ENCODE measurements at places on chromosomes 4 and X.

DNA sequence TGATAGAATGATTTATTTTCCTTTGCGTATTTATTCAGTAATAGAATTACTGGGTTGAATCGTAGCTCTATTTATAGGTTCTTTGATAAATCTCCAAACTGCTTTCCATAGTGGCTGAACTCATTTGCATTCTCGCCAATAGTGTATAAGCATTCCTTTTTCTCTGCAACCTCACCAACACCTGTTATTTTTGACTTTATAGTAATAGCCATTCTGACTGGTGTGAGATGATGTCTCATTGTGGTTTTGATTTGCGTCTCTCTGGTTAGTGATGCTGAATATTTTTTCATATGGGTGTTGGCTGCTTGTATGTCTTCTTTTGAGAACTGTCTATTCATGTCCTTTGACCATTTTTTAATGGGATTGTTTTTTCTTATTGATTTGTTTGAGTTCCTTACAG, 160.7 kb downstream of the MID1IP1 start:
- no peak for DNase-seq

GRCh38 chr4:1637580-1638271, 46.4 kb downstream of the FAM53A start:
- no peak for DNase-seq

GRCh38 chr4:107500551-107500950, 219.5 kb downstream of the PAPSS1 start:
- DNase-seq = no peak

DNA sequence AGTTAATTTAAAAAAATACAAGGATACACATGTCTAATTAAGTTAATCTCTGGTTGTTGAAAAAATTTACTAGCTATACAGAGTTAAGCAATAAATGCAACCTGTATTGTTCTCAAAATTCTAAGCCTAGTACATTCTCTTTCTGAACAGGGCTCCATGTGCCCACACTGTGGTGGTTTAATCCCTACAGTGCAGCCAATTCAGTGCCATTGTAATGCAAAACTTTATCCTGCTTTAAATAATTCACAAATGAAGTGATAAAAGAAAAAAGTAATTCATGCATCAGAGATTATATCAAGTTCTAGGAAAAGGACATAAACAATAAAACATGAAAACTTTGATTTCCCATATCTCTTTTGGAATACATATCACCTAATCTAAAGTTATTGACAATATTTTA, 1089.2 kb downstream of the C4orf33 start:
- DNase-seq = no peak

DNA sequence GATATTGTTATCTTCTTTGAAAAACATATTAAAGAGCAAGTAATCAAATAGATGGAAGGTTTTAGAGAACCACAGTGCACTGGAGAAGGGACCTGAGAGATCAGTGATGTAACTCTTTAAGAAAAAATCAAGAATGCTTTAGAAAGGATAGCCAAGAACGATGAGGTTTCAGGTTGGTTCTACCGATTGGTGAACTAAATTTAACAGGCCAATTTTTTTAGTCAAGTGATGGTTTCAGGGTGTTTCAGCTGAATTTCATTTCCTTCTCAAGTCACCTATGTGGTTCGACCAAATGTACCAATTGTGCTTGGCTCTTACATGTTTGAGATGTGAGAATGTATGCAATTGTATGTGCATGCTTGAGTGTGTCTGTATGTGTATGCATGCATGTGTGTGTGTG, 26.5 kb downstream of the HS3ST1 start:
- no peak for DNase-seq

DNA sequence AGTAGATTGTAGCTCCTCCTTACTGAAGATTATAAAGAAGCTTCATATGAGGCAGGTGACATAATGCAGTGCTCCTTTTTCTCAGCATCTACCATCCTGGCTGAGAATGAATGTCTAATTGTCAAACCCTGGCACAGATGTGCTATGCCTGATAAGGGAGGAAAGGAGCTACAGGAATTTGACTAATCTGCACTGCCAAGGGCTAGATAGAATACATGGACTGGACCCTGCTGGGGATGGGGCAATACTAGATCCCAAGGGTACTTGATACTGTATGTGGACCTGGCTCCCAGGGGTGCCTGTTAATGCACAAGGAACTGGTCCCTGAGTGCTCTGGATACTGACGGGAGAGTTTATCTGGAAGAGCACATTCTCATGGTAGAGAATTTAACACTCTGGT, 362.2 kb upstream of the EMCN start:
- DNase-seq = no peak

DNA sequence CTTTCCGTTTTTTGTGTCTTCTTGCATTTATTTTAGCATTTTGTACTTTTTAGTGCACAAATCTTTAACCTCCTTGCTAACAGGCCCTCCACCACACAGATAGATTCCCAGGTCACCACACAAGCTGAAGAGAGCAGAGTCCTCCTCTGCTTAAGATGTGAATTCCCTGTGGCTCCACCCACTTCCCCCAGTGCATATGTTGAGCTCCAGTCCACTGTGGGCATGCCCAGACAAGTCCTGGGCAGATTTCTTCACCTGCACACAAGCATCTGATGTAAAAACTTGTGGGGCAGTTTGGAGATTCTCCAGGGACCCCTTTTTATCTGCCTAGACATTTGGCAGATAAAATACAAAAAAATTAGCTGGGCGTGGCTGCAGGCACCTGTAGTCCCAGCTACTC, 19.8 kb upstream of the PASD1 start:
- no peak for DNase-seq

DNA sequence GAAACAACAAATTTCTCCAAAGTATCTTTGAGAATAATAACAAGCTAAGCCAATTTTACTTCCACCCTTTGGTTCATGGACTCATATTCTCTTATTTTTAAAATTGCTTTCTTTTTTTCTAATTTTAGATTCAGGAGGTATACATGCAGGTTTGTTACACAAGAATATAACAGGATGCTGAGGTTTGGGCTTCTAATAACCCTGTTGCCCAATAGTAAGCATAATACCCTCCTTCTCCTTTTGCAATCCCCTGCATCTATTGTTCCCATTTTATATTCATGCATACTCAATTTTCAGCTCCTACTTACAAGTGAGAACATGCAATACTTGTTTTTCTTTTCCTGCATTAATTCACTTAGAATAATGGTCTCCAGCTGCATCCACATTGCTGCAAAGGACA, 202.3 kb upstream of the FSTL5 start:
- DNase-seq = no peak

DNA sequence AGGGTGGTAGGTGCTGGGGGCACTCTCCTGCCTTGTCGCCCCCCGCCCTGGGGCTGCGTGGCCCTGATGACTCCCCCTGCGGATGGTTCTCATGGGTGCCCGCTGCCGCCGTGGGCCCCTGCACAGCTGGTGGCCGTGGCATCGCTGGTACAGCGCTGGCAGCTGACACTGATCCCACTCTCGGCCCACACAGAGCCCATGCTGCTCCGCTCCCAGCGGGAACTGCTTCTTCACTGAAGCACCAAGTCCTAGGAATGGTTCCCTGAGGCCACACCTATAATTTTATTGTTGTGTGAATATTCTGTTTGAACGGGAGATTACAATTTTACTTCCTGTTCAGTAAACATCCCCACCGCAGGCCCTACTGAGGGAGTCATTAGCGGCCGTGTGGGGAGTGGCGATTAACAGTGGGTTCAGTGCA, 138.6 kb upstream of the NKX1-1 start:
- no peak for DNase-seq

DNA sequence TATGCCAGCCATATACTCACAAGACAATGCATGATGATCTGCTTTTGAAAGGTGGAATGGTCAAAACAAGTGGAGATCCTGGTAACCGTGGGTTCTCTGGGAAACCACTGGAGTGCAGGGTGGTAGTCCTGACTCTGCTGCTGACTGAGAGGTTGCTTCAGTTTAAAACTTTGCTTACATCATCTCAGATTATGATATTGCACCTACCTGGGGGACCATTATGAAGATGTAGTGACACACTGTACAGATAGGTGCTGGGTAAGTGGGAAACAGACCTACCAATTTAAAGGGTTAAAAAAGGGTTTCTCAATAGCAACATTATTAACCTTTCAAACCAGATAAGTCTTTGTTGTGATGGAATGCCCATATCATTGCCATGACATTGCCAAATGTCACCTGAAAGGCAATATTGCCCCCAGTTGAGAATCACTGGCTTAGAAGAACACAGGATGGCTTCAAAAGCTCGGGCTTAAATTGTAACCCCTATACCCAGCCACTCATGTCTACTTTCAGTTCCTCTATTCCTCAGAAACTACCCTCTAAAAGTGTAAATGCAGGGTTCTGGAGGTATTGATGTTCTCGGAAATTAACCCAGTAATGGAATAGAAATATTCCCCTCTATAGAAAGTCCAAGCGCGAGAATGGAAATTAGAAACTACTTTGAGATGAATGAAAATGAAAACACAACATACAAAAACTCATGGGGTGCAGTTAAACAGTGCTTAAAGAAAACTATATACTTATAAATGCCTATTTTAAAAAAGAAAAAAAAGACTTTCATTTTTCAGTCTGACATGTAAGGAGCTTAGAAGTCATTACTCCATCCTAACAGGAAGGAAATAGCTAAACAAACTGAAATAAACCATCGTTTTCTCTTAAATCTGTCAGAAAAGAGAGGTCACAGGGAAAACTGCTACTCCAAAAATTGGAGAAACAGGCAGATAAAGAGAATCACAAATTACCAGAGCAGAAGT, 65.8 kb downstream of the ARHGEF6 start:
- DNase-seq = no peak
